Activated T-cell treated with anti-CD3 and anti-CD28 coated beads for 1 hour (primary cell): ENCODE measurements at places on chromosomes 1 and 21.

- DNase-seq = no peak
Observed at GRCh38 chr21:24259241-24259640, 1348.0 kb downstream of the MRPL39 start.

GRCh38 chr1:82466416-82466815 is 665.7 kb downstream of the ADGRL2 start:
- no peak for DNase-seq

GRCh38 chr1:180311011-180311730 is 81.1 kb downstream of the LHX4 start:
- no peak for DNase-seq

- DNase-seq = no peak
Observed at GRCh38 chr1:161089938-161090337, 580 bp upstream of the NECTIN4 start.

DNA sequence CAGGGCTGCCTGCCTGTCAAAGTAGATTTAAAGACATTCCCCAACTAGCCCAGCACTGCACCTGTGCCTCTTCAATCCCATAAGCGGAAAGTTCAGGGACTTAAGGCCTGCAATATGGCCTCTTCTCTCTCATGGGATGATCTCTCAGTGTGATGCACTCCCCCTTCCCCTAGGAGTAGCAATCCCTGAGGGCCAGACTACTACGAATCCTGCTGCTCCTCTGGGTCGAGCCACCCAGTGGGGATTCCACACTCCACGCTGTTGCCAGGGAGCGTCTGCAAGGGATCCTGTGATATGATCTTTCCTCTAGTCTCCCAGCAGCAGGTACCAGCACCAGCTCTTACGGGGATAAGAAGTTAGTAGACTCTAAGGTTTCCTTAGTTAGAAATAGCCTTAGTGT is 13.2 kb upstream of the OR6N2 start:
- DNase-seq = no peak
